ENCODE measurements at places on chromosomes 16 and 17.

DNA sequence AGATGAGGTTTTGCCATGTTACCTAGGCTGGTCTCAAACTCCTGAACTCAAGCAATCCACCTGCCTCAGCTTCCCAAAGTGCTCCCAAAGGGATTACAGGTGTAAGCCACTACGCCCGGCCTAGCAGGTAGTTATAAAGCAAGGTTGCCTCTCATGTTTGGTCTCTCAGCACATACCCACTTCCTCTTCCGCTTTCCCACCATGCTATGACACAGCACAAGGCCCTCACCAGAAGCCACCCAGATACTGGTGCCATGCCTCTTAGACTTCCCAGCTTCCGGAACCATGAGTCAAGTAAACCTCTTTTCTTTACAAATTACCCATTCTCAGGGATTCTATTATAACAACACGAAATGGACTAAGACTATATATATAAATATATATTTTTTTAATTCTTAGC is 143.6 kb downstream of the COPRS start:
- DNase-seq, result no peak

- DNase-seq, result no peak
Observed at GRCh38 chr16:14497245-14498082, 132.6 kb downstream of the PARN start.

GRCh38 chr17:46818316-46818928 is at the start of gene WNT3:
Gene WNT3, minus strand, starts transcription at chr17:46818692. Its CDS starts 95 bp downstream, at chr17:46818597.
- DNase-seq, result peak; percentile 30

- DNase-seq, result no peak
Observed at GRCh38 chr17:27546624-27547300, 84.2 kb upstream of the LGALS9 start.

DNA sequence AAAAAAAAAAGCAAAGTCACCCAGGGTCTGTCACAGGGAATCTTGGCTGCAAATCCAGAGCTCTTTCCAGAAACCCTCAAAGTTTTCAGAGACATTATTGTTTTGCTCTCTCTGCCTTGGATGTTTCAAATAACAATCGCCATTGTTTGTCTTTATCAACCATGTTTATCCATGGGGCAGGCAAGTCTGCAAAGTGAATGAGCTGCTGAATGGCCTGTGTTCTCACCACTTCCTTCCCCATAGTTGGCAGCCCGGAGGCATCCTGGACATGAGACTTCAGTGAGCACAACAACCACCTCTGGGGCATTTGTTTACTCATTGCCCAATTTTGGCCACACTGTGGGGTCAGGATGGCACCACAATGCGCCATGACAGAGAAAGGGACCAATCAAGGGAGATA is 53.1 kb upstream of the USP7 start:
- DNase-seq, result no peak

DNA sequence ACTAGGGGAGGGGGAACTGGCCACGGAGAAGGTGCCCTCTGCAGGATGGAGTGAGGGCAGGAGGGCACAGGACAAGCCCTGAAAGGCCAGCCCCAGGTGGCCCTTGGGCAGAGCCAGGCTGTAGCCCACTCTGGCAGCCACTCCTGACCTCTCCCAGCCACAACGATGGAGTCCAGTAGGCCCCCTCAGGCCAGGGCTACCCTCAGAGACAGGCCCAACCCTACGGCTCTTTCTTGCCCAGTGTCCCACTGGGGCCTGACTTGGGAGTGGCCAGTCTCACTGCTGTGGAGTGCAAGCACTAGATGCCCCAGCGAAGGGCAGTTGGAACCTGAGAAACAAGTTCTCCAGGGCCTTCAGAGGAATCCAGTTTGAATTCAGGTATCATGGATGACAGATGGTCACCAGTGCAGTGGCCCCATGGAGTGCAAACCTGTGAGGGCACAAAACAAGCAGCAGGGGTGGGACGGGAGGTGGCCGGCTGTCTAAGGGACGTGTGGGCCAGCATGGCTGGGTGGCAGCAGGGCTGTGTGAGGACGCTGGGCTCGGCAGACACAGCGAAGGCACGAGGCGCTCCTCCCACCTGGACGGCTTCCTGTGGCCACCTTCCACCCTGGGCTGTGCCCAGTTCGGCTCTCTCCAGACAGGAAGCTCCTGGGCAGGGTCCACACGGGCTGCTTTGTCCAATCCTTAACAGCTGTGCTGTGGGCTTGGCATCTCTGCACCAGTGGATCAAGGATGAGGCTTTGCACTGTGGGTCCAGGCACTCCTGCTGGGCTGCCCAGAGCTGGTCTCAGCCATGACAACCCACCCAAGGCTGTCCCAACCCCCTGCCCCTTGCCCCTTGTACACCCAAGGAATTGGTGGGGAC is 72.1 kb downstream of the AMFR start:
- DNase-seq, result no peak

DNA sequence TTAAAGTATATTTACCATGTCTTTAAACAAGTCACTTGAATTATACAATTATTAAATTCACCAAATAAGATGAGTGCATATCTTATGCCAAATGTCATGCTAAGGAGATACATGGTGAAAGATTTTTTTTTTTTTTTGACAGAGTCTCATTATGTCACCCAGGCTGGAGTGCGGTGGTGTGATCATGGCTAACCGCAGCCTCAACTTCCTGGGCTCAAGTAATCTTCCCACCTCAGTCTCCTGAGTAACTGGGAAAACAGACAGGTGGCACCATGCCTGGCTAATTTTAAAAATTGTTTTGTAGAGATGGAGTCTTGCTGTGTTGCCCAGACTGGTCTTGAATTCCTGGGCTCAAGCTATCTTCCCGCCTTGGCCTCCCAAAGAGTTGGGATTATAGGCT is 149.0 kb upstream of the GOT2 start:
- DNase-seq, result no peak

DNA sequence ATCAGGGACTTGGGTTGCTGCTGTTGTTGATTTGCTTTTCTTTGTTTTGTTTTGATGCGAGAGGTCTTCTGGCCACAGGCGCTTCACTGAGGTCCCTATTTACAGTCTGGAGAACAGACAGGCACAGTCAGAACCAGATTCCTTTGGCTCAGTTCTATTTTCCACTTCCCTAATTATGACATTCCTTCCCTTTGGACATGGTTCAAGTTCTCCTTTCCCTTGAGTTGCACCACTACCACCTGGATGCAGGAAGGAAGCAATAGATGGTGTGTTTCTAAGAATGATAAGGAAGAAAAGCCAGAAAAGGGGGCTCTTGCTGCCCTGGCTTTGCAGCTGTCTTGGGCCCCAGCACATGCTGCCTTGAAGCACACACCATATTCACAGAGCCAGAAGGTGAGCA is 160.6 kb downstream of the MAF start:
- DNase-seq, result no peak

GRCh38 chr16:11356573-11357331 is 11.5 kb downstream of the RMI2 start:
- DNase-seq, result peak; percentile 67

DNA sequence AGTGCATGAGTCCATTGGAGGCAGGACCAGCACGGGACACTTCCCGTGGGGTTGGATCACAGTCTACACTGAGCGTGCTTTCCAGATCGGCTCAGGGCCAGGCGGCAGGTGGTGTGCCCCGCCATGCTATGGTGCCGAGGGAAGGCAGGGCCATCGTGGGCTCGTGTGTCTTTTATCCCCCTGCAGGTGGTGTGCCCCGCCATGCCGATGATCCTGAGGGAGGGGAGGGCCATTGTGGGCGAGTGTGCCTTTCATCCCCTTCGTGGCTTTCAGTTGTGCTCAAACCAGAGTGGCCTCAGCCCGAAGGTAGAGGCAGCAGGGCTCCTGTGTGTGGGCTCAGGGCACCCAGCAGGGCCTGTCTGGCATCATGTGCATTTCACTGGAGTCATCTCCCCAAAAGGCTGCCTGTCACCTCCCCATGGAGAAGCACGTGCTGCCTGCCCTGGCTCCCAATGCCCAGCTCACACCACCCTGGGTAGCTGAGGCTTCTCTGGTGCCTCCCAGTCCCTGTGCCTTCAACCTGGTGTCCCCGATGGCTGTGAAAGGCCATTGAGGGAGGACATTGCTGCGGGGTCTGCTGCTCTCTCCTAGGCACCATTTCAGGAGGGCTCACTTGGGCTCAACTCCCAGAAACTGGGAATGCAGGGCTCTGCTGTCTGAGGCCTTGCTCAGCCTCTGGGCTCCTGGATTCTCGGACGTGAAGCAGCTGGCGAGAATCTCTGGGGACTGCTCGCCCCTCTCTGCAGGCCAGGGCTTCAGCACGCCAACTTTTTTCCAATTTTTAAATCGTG is 207.6 kb downstream of the NPIPB11 start:
- DNase-seq, result no peak

GRCh38 chr17:32303781-32304288 is 38.1 kb downstream of the C17orf75 start:
- DNase-seq, result no peak

GRCh38 chr16:1378804-1379303 is 27.1 kb downstream of the GNPTG start:
- DNase-seq, result no peak

DNA sequence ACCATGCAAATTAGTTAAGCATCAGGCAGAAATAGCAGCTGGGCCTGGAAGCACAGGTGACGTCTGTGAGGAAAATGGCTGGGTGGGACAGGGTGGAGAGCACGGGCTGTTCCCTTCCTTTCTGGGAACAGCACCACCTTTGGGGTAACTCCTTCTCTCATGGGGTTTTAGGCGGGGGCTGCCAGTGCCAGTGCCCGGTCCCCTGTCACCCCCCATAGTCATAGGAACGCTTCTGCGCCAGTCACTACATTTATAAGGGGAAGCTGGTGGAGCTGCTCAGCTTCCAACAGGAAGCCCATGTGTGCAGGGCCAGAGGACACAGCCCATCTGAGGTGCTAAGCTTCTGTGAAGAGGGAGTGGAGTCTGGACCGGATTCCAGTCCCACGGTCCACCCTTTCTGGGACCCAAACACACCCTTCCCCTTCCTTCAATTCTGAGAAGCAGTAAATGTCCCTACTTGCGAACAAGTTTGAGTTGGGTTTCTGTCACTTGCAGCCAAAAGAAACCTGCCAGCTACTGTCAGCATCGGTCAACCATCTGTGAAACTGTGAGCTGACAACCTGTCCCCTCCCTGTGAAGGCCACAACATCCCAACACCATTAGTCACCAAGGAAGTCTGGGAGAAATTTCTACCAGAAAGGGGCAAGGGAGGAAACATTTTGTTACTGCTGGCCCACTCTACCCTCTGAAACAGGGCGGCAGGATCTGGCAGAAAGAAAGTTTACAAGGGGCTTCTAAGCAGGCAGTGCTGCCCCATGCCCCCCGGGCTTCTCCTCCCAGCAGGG is 86.0 kb upstream of the AMZ2 start:
- no peak for DNase-seq

- no peak for DNase-seq
Observed at GRCh38 chr17:79377230-79377786, 233.5 kb downstream of the RBFOX3 start.

DNA sequence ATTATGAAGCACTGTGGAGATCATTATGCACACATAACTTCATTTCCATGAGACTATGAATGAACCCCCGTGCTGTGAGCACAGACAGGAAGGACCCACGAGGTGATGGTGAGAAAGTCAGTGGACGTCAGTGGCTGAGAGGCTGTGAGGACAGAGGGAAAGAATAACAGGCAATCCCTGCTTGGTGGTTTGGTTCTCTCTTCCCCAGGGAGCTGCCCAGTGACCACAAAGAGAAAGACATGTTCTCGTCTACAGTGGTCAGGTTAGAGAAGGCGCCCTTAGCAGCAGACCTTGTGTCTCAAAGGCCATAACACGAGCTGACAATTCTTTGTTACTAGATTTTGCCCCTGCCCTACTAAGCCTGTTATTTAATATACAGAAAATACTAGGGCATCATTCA is 609.2 kb downstream of the TOX3 start:
- DNase-seq, result no peak

DNA sequence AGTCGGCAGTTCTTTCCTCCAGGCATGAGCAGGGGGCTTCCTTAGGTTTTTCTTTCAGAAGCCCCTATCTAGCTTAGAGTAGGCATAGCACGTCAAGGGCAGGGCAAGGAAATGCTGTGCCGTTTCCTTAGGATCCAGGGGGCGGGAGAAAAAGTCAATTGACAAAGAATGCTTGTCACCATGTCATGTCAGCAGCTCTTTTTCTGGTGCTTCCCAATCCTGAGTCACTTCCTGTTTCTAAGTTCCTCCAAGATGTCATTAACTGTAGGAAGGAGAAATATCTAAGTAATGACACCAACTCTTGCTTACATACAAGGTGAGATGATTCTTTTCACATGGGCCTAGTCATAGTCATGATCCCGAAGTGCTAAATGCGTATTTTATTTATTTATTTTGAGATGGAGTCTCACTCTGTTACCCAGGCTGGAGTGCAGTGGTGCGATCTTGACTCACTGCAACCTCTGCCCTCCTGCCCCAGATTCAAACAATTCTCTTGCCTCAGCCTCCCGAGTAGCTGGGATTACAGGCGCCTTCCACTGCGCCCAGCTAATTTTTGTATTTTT is 35.2 kb downstream of the GJC1 start:
- no peak for DNase-seq

DNA sequence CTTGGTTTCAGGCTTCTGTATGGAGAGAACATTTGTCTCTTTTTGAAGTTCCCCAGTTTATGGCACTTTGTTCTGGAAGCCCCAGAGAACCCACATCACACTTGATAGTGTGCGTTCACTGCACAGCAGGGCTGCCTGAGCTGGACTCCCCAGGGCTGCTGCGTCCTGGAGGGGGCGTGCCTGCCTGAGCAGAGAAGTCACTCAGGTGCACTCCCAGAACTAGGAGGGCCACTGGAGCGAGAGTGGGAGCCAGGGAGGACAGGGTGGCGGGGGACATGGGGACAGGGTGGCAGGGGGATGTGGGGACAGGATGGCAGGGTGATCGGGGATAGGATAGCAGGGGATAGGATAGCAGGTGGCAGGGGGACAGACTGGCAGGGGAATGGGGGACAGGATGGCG is 43.9 kb upstream of the ZNF469 start:
- no peak for DNase-seq

DNA sequence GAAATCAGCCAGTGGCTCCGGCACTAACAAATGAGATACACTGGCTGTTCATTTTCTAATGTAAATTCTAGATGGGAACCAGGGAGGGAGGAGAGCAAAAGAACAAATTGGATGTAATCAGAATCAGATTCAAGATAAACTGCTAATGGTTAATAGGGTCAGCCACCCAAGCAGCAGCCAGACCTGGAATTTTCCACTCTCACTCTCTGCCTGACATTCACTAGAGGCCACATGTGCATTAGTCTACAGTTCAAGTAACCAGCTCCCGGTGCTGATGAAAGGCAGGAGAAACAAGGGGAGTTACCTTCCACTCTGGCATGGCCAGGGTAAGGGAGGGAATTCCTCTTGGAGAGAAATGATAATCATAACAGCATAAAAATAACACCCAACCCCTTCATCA is 597.7 kb downstream of the TOX3 start:
- no peak for DNase-seq

- peak; percentile 85 for DNase-seq
Observed at GRCh38 chr17:49031965-49032928, 35.1 kb downstream of the IGF2BP1 start.

Measured in NAMALWA (cell line).